Mesenteric fat pad (tissue), 1 donor: ENCODE measurements at places on chromosomes 5 and 9.

- DNase-seq, result peak; percentile 87
Observed at GRCh38 chr5:1294206-1294834, 548 bp downstream of the TERT start.

- no peak for DNase-seq
Observed at GRCh38 chr5:5169466-5169865, 29.3 kb downstream of the ADAMTS16 start.

GRCh38 chr9:126162611-126163381 lies 163.8 kb upstream of the MVB12B start:
- DNase-seq, result peak; percentile 88

GRCh38 chr5:54909911-54910870 lies 75.2 kb downstream of the ESM1 start:
- no peak for DNase-seq

- no peak for DNase-seq
Observed at GRCh38 chr5:107464876-107465275, 205.9 kb downstream of the EFNA5 start.

DNA sequence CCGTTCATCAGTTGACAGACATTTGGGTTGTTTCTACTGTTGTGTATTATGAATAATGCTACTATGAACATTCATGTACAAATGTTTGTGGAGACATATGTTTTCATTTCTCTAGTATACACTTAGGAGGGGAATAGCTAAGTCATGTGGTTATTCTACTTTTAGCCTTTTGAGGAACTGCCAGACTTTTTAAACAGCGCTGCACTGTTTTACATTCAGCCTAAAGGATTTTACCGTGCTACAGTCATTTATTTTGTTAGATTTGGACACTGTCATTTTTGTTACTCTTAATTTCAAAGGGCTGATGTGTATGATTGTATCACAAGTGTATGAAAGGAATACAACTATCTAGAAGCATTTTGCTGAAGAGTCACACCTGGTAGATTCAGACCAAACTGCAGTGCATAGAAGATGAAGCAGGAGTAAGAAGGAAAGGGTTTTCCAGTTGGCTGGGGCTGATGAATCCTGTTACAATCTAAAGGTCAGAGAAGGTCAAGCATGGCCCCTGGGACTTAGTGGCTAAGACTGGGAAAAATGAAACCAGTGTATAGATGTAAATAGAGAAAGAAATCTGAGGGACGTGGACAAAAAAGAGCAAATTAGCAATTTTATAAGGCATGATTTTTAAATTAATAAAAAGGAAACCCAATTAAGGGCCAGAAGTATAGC lies 509.7 kb downstream of the PSAT1 start:
- DNase-seq, result no peak

GRCh38 chr5:149618581-149619248 lies 37.4 kb downstream of the ARHGEF37 start:
- DNase-seq, result no peak

DNA sequence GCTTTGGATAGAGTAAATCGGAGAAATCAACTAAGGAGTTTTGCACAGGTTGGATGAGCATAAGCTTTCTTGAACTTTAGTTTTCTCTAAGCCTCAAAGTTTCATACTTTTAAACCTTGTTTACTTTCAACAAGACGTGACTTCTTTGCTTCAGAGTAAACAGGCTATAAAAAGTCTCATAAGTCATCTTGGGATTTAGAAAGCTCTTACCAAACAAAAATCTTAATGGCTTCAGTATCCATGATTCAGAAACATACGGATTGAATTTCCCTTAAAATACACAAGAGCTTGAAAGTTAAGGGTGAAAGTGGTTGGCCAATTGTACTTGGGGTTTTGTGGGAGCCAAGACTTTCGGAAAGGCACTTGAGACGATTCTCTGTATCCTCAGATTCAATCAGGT lies 270.9 kb upstream of the ANKH start:
- DNase-seq, result no peak

GRCh38 chr5:56802205-56802604 lies 13.1 kb upstream of the MAP3K1 start:
- no peak for DNase-seq

- no peak for DNase-seq
Observed at GRCh38 chr9:96554801-96555566, 64.7 kb downstream of the CDC14B start.

DNA sequence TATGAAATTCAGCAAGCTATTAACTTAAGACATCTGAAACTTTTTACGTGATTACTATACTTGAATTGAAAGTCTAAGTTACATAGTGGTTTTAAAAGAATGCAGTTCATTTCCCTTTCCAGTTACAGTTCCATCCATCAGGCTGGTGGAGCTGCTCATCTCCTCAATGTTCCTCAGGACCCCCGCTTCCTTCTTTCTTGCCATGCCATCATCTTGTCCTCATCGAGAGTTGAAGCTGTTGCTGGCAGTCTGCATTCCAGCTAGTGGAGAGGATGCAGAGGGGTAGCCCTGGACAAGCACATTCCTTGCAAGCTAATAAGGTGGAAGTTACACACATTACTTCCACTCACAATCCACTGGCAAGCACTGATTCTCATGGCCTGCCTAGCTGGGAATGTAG lies 8.8 kb upstream of the RNF183 start:
- no peak for DNase-seq

- no peak for DNase-seq
Observed at GRCh38 chr5:164027738-164028137, 522.3 kb downstream of the MAT2B start.

- no peak for DNase-seq
Observed at GRCh38 chr9:71676460-71676859, 91.9 kb downstream of the CEMIP2 start.

GRCh38 chr9:4762886-4763541 lies 22.0 kb upstream of the AK3 start:
- no peak for DNase-seq

DNA sequence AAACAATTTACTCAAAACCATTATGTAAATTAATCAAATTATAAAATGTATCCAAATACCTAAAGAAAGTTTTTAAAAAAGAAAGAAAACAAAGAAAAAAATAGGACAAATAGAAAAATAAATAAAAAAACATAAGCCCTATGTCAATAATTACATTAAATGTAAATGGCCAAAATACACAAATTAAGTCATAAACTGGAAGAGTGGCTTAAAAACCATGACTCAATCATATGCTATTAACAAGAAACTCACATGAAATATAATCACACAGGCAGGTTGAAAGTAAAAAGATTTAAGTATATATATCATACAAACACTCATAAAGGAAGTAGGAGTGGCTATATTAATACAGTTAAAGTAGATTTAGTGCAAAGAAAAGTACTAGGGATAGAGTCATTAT lies 95.3 kb downstream of the PRELID2 start:
- DNase-seq, result no peak

DNA sequence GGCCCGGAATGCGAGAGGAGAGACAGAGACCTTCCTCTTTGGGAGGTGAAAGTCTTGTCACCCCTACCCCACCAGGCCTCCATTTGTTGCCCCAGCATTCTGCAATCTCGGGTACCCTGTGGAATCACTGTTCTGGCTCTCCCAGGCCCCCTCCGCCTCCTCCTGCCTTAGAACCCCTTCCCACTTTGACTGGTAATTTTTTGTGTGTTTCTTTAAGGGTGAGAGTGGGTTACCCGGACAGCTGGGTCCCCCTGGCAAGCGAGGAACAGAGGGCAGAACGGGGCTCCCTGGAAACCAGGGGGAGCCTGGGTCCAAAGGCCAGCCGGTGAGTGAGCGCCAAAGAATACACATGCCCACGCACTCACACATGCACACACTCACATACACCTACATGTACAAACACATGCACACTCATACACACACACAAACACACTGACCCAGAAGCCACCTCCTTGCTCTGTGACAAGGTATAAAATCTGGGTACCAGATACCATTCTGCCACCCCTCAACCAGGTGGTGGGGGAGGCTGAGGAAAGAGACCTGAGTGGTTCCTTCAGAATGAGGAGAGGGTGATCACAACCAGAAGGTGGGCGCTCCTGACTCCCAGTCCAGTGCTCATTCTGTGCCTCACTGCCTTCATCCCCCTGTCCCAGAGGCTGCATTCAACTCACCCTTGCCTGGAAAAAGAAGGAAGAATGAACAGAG lies 30.9 kb upstream of the ORM1 start:
- peak; percentile 57 for DNase-seq

- peak; percentile 43 for DNase-seq
Observed at GRCh38 chr9:133282464-133283238, 7.7 kb upstream of the ABO start.

GRCh38 chr9:136095070-136096058 lies at the start of gene NACC2:
TSS of gene NACC2 (minus strand) at chr9:136095289. CDS start at chr9:136050521, 44,768 bp downstream.
- DNase-seq, result no peak

DNA sequence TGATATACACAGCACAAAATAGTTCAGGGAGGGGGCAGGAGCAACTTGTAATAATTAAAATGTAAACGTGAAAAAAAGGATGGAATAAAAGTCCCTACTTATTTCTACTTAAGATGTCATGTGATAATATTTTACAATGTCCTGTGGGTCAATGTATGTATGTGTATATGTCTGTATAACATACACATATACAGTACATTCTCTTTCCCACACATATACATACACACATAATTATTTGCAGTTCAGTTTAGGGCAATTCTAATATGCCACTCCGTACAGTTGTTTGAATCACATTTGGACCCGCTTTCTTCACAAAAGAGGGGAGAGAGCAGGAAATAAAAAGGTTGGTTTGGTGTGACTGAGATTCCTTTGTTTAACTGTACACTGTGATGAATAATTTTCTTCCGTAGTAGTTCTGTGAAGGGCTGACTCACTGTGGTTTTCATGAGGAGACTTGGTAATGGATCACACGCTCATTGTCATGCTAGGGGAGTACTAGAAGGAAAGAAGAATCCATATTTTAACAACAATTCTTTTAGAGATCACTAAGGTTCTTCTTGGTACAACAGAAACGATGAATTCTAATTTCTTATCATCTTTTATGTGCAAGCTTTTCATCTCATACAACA lies 26.2 kb upstream of the ACOT12 start:
- DNase-seq, result no peak

- DNase-seq, result peak; percentile 51
Observed at GRCh38 chr5:132826424-132827082, 3.9 kb downstream of the SHROOM1 start.

GRCh38 chr5:20974426-20974825 lies 986.4 kb upstream of the CDH18 start:
- DNase-seq, result no peak

- DNase-seq, result no peak
Observed at GRCh38 chr5:90873033-90873517, 314.5 kb downstream of the ADGRV1 start.

DNA sequence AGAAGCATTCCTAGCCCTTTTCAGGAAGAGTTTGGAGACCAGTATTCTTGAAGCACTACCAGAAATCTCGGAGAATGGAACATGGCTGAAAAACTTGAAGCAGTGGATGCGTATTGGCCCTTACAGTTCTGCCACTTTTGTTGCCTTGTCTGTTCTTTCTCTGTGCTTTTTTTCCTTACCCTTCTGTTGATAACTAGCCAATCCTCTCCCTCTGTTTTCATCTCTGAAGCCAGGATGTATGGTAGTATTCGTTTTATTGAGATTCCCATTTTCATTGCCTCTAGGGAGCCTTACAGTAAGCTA lies 564 bp upstream of the CCNH start:
- DNase-seq, result no peak

GRCh38 chr9:82183181-82183860 lies 194.7 kb downstream of the SPATA31D1 start:
- DNase-seq, result no peak

DNA sequence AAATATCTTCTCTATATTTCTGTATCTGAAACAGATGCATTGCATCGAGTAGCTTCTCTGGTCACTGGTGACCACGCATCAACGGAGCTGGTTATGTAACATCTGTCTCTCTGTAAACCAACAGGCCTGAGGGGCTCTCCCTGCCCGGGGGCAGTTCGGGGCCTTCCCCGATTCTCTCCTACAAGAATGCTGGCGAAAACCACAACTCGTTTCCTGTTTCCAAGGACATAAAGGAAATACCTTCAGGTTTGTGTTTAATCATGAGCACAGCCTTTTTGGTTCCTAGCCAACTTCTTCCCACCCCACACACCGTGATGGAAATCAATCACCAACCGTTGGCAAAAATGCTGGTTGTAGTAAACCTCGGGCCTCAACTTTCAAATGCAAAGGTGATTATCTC lies 25.1 kb downstream of the GDNF start:
- DNase-seq, result no peak

DNA sequence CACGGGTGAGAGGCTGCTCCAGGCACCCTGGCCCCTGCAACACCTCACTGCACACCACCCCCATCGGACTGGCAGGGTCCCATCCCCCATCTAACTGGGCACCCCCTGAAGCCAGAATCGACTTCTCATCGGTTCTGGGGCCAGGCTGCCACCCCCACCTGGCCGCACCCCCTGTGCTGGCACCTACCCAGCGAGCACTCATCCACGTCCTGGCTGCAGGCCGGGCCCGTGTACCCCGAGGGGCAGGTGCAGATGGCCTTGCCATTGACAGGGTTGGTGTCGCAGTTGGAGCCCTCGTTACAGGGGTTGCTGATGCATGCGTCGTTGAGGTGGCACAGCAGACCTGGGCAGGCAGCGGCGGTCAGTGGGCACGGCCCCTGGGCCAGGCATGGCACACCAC lies 27.9 kb downstream of the NOTCH1 start:
- no peak for DNase-seq

DNA sequence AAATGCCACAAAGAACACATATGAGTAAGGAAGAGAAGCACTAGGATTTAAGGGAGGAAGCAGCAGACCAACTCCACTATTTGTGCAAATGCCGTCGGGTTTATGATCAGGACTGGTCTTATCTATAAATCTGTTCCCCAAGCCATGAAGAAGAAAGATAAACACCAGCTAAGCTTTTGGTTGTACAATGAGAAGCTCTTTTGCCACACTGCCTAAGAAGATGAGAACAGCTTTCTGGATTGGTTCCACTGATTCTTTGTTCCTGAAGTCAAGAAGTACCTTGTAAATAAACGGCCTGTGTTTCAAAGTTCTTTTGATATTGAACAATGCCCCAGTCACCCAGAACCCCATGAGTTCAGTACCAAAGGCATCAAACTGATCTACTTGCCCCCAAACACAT lies 93.9 kb downstream of the RFX3 start:
- no peak for DNase-seq

- no peak for DNase-seq
Observed at GRCh38 chr9:8883321-8883720, 1083.7 kb upstream of the DMAC1 start.

- DNase-seq, result no peak
Observed at GRCh38 chr5:111755942-111756381, 1.0 kb downstream of the NREP start.

- DNase-seq, result no peak
Observed at GRCh38 chr9:96071076-96071814, 195.8 kb downstream of the ERCC6L2 start.

DNA sequence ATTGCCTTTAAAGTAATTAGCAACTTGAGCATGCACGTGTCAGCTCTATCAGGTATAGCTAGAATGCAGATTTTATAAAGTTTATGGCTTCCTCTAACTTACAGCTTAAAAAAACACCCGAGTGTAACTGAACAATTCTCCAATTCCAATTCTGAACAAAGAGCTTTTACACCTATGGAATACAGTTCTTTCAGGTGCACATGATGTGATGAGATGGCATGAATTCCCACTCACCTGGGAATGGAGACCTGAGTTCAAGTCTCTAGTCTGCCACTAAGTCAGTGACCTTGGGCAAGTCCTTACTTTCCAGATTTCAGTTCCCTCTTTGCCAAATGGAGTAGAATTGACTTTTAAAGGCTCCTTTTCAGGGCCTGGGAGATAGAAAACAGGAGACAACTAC lies 1.8 kb downstream of the ZFAND5 start:
- DNase-seq, result no peak
